ENCODE measurements at places on chromosomes 4 and X.

DNA sequence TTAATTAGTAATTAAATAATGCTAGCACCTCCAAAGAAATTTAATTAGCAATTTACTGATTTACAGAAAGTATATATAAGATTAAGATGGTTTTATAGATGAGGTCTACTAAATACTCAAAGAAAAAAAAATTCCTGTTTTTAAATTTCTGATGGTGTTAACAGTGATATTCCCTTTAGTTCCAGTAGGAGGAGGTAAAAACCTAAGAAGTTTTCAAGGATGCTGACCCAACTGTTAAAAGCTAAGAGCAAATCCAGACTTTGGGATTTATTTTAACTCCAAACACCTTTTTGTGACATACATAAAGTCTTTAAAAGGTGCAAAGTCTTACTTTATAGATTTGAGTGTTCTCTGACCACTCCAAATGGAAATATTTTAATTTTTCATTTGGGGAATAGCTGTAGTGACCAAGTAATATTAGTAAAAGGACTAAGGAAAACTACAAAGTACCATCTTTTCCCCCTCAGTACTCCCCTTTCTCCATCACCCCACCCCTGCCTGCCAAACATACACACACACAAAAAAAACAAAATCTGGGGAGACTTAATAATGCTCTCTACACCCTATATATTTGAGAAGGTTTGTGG, 34.2 kb upstream of the CSN1S1 start:
- no peak for DNase-seq

GRCh38 chrX:30713061-30713525, 59.9 kb downstream of the GK start:
- peak; percentile 16 for DNase-seq

DNA sequence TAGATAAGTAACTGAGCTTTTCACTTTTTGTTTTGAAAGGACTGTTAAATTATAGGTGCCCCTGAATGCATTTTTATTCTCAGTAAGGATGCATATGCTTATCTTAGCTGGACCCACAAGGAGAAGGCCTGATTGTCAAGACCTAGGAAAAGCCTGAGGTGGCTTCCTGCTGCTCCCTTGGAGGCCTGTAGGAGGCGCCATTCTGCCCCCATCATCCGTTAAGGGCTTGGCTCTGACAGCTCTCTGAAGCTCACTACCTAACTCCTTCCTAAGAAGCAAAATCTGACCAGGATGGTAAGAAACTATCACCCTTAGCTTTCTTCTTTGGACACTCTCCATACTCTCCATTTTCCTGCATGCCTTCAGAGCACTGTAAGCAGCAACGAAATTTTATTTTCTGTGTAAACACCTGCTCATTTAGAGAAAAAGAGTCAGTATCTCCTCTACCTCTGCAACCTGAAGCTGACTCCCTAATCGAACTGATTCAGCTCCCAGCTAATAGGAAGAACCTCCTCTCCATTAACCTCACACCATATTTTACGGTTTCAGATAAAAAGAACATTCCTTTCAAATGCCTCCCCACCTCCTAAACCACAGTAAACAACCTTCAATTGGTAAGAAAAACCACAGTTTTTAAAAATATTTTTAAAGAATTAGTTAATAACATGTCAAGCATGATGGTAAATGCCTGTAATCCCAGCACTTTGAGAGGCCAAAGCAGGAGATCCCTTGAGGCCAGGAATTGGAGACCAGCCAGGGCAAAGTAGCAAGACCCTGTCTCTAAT, 73.4 kb upstream of the EDNRA start:
- DNase-seq, result no peak

- DNase-seq, result no peak
Observed at GRCh38 chr4:128663325-128663724, 146.2 kb upstream of the JADE1 start.

DNA sequence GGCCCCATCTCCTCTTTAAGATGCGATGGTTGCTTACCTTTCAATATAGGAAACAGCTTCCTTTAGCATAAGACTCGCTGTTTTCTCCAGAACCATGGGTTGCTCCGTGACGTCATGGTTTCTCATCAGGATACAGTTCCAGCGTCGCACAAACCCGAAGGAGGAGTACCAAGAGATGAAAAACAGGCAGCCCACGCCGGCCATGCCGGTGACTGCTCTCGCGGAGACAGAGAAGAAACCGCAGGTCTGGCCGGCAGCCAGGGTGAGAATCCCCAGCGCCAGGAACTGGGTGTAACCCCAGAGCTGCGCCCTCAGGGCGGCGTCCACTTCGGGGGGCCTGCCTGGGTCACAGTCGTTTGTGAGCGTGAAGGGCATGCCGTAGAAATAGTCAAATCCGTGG, 11.4 kb downstream of the ARSD start:
- no peak for DNase-seq
